ENCODE measurements at places on chromosomes 2 and 18. TPM values are rescaled to one million over a fixed set of nuclear protein-coding genes. Genes with fewer than 3 reads are reported as not detected.

Gene NT5DC4
- not detected for total RNA-seq

- H3K27me3 ChIP-seq, result peaks cover 41% of the 10 kb centered on the region
- H3K4me3 ChIP-seq, result no peak overlapping the region
- peaks cover 5% of the 10 kb centered on the region for H3K36me3 ChIP-seq
- H3K4me1 ChIP-seq, result peaks cover 30% of the 10 kb centered on the region
Observed at GRCh38 chr2:46306330-46306751, 9.1 kb downstream of the EPAS1 start.

Gene PROKR1
- not detected for total RNA-seq

DNA sequence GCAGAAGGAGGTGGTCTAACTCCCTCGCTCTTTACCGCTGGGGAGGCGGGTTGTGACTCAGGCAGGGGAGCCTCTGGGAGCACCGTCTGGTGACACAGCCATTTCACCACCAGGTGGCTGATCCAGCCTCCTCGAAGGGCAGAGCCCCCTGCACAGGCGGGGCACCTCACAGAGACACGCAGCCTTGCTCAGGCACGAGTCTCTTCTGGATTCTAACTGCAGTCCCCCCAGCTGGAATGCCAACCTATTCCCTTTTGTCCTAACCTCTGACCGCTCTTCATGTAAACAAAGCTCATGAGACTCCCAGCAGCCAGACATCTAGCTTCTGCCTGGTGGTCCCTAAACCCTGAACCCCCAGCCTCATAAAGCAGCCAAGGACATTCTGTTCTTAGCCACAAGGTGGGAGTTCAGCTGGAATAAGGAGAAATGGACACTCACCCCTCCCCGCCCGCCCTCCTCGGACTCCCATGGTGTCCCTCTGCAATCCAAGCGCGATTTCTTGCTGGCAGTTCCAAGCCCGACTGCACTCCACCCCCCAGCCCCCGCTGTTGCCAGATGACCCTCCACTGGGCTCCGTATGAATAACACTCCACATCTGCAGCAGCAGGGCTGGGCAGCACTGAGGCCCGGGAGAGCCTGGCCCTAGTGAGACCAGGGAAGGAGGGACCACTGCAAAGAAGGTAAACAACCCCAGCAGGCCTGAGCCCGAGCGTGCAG lies 84.3 kb downstream of the TNS1 start:
- no peak for DNase-seq
- H3K4me1 ChIP-seq, result no peaks in the 10 kb centered on the region
- no peak overlapping the region for H3K4me3 ChIP-seq
- H3K27me3 ChIP-seq, result peaks cover 4% of the 10 kb centered on the region
- no peak overlapping the region for H3K27ac ChIP-seq
- H3K36me3 ChIP-seq, result no peaks in the 10 kb centered on the region

GRCh38 chr18:38790303-38790702 lies 1224.7 kb upstream of the CELF4 start:
- no peaks in the 10 kb centered on the region for H3K27me3 ChIP-seq
- no peak for DNase-seq
- H3K36me3 ChIP-seq, result no peaks in the 10 kb centered on the region
- no peak overlapping the region for H3K4me3 ChIP-seq
- H3K4me1 ChIP-seq, result no peaks in the 10 kb centered on the region

- H3K27me3 ChIP-seq, result no peaks in the 10 kb centered on the region
- H3K4me3 ChIP-seq, result no peak overlapping the region
- no peak for DNase-seq
Observed at GRCh38 chr2:177733-178132, 86.1 kb downstream of the SH3YL1 start.

Gene WDR7
- total RNA-seq, result 18.0 TPM

Gene TNFAIP6
- not detected for total RNA-seq

DNA sequence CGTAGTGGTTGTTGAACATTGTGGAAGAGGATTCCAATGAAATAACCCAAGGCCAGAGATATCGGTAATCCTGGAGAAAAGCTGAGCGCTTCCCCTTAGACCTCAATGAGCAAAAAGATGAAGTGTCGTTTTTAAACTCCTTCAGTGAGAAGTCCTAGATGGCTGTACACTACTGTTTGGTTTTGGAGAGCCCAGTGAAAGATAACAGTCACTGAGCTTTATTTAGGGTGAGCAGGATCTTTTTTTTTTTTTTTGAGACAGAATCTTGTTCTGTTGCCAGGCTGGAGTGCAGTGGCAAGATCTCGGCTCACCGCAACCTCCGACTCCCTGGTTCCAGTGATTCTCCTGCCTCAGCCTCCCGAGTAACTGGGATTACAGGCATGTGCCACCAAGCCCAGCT lies 24.2 kb downstream of the LRRC30 start:
- H3K27ac ChIP-seq, result no peak overlapping the region
- H3K4me1 ChIP-seq, result no peaks in the 10 kb centered on the region
- no peak for DNase-seq
- no peak overlapping the region for H3K4me3 ChIP-seq
- no peaks in the 10 kb centered on the region for H3K36me3 ChIP-seq

DNA sequence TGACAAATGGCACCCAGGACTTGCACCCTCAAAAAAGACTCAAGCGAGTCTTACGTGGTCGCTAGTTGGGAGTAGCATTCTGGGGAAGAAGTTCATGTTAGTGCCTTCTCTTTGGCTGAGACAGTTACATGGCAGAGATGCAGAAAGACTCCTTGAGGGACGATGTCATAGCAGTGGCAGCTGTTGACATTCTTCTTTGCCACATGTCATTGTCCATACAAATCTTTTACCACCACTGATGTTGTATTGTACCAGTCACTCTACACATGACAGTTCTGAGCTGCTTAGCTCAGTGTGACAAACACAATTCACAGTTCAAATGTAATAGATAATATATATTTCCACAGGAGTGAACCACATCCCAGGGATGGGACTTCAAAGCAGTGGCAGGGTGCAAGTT lies 197.1 kb downstream of the TCF4 start:
- H3K27me3 ChIP-seq, result no peaks in the 10 kb centered on the region
- no peak overlapping the region for H3K4me3 ChIP-seq
- no peak for DNase-seq
- H3K36me3 ChIP-seq, result no peaks in the 10 kb centered on the region

- DNase-seq, result no peak
- no peaks in the 10 kb centered on the region for H3K4me1 ChIP-seq
- no peak overlapping the region for H3K27ac ChIP-seq
- H3K4me3 ChIP-seq, result no peak overlapping the region
- H3K36me3 ChIP-seq, result no peaks in the 10 kb centered on the region
Observed at GRCh38 chr2:1931003-1931914, 186.9 kb upstream of the PXDN start.

Gene OSR1
- not detected for total RNA-seq

DNA sequence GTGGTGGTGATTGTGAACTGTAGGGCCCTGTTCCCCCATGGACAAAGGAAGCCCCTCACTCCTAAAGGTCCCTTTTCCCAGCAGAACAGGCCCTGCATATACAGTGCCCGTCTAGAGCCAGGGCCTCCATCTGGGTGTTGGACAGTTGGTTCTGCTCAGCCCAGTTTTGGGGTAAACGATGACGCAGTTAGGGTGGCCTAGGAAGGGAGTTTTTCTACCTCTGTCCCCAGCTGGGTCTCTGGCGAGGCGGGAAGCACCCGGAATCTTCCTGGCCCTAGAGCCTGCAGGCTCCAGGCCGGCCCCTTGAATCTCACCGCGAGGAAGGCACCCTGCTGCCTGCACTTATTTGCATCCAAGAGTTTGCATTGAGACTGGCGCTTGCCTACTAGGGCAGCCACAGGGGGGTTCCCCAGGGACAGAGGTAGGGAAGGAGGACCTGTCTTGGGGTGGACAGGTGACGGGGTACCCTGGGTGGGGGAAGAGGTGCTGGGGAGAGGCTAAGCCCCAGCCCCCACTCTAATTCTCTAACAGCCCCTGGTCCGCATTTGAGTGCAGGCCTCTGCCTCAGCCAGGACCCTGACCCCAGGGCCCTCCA lies 529 bp upstream of the MTA3 start:
- peak; percentile 15 for DNase-seq
- peak overlapping the region; percentile 13 for H3K27ac ChIP-seq
- H3K4me1 ChIP-seq, result peaks cover 10% of the 10 kb centered on the region
- H3K4me3 ChIP-seq, result peak overlapping the region; percentile 59
- no peaks in the 10 kb centered on the region for H3K36me3 ChIP-seq
- no peaks in the 10 kb centered on the region for H3K27me3 ChIP-seq

DNA sequence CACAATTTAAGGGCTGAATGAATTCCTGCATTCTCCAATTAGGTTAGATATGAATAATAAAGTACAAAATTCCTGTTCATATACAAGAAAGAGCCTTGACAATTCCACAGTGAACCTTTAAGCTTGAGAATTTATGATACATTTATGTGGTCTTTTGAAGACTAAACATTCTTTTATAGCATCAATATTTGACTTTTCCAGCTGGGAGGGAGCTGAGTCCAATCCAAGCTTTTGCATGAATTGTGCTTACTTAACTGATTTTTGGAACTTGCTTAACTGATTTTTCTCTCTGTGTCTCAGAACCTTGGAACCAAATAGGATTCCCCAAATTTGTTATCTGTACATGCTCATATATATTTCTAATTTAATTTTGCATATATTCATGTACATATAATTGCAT lies 388.0 kb downstream of the TRIB2 start:
- H3K4me3 ChIP-seq, result no peak overlapping the region
- no peak for DNase-seq
- H3K4me1 ChIP-seq, result no peaks in the 10 kb centered on the region
- no peaks in the 10 kb centered on the region for H3K36me3 ChIP-seq
- H3K27me3 ChIP-seq, result peaks cover 14% of the 10 kb centered on the region
- no peak overlapping the region for H3K27ac ChIP-seq

Gene HAAO
- not detected for total RNA-seq

GRCh38 chr2:102082571-102083392 lies 59.8 kb upstream of the IL1R1 start:
- H3K36me3 ChIP-seq, result peaks cover 3% of the 10 kb centered on the region
- peaks cover 64% of the 10 kb centered on the region for H3K4me1 ChIP-seq
